ENCODE measurements at places on chromosomes 16 and 17.

GRCh38 chr16:57007050-57007449 is 17.7 kb downstream of the NLRC5 start:
- no peak for DNase-seq

DNA sequence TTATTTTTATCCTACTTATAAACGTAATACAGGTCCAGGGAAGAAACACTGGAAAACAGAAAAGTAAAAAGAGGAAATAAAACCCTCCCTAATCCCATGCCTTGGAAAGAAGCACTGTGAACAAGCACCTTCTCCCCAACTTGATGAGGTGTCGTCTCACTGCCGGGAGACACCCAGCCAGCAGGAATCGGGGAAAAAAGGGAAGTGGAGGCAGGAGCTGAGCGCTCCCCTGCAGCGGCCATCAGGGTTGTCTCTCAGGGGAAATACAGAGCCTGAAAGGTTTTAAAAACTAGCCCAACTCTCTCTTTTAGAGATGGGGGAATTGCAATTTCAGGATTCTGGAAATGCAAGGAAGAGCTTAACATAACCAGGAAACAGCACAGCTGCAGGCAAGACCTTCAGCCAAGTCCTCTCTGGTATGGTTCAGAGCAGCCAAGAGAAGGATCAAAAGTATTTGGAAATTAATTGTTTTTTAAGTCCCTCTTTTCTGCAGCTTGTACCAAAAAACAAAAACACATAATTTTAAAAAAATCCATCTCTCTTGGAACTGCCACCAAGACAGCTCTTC is 96.3 kb upstream of the RCVRN start:
- DNase-seq: no peak

DNA sequence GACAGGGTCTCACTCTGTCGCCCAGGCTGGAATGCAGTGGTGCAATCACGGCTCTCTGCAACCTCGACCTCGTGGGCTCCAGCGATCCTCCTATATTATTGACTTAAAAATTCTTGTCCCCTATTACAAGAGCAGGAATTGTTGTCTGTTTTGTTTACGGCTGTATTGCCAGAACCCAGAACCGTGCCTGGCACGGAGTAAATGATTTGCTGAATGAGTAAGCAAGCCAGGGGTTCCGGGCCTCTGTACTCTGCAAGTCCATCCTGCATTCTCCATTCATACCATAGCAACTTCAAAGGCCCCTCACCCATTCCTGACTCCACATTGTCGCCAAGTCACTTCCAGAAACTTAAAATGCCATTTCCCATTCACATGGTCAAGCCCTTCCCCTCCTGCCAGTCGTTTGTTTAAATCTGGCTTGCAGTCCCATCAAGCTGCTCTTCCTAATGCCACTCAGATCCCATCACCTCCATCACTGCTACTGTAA is 6.9 kb downstream of the ADCY9 start:
- no peak for DNase-seq

- no peak for DNase-seq
Measured at GRCh38 chr16:21326459-21326858, 48.4 kb upstream of the CRYM start.

- no peak for DNase-seq
Measured at GRCh38 chr16:2819179-2819938, 2.3 kb downstream of the PRSS21 start.

DNA sequence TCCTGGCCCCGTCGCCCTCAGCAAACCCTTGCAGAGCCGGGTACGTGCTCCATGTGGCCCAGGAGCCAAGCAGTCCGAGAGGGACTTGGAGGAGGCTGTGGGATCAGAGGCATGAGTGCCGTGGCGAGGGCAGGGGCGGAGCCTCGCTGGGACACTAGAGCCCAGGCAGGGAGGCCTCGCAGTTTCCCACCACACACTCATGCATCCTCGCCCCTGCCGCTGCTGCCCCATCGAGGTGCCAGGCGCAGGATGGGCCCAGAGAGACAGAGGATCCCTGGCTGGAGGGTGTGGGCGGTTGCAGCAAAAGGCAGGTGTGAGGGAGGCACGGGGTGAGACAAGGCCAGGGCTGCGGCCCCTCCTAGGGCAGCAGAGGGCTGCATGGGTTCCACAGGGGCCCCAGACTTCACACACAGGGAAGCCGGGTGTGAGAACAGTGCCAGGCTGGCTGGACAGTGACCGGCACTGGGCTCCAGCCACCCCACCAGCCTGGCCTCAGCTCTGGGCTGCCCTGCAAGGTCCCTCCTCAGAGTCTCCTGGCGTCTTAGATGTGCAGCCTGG is 7.7 kb downstream of the BCAR1 start:
- no peak for DNase-seq

GRCh38 chr17:76738468-76738850 is 540 bp downstream of the MFSD11 start:
- DNase-seq: no peak

- DNase-seq: peak; percentile 74
Measured at GRCh38 chr17:8121681-8122421, 2.1 kb downstream of the HES7 start.

DNA sequence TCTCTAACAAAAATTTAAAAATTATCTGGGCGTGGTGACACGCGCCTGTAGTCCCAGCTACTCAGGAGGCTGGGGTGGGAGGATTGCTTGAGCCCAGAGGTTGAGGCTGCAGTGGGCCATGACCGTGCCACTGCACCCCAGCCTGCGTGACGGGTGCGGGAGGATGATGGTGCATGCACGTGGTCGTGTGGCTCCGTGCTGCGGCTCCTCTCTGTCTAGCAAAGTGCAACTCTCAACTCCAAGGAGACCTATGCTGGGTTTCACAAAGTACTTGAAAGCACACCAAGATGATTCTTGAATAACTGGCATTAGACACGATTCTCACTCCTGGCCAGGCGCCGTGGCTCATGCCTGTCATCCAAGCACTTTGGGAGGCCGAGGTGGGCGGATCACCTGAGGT is 25.8 kb downstream of the NXN start:
- DNase-seq: no peak

- DNase-seq: no peak
Measured at GRCh38 chr17:15946611-15947120, 1.7 kb downstream of the ADORA2B start.

DNA sequence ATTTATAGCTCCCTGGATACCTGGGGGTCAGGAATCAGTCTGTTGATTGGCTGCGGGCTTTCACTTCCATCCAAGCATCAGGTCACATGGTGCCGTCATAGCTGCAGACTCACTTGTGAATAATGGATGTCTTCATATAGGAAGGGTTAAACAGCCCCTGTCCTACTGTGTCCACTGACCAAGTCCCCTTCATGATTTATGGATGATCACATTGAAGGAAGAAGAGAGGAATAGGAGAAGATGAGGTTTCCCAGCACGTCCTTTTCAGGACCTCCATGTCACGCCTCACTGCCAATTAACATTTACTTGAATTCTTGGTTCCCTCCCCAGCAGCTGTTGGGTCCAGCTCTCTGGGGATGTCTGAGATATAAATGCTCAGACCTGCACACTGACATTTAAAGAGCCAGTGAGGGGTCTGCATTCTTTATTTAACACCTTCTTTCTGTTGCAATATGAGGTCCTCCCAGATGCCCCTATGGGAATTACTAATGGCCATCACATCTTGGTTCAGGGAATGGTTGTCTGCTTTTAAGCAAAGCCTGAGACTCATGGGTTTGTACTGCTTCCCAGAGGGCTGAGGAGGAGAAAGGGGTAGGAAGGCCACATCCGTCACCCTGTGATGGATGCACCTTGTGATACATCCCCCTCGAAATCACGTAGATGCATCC is 230.6 kb upstream of the HSBP1 start:
- DNase-seq: no peak

DNA sequence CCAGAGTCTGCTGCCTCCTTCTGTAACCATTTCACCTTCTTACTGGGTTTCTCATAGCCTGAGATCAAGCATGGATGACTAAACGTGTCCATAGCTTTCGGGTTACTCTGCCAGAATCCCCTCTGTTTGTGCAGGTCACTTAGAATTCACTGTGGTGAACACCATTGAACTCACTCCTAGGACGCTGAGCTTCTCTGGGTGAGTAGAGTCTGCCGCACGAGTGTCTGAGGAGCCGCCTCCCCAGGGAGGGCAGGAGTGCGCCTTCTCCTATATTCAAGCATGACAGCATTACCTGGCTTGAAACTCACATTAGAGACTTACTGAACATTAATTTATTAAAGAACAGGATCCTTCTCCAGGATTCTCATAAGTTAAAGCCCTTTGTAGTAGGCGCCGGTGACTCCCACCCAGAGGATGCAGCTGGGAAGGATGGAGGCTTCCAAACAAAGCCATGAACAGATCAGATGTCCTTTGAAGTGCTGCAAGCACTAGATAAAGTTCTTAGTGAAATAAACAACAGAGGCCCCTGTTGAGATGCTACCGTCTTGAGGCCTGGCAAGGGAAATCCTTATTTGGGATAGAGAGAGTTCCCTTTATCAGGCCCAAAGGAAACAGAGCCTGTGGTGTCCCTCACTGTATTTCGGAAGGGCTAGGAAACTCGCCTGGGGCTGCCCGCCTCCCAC is 144.6 kb upstream of the PLCG2 start:
- no peak for DNase-seq

DNA sequence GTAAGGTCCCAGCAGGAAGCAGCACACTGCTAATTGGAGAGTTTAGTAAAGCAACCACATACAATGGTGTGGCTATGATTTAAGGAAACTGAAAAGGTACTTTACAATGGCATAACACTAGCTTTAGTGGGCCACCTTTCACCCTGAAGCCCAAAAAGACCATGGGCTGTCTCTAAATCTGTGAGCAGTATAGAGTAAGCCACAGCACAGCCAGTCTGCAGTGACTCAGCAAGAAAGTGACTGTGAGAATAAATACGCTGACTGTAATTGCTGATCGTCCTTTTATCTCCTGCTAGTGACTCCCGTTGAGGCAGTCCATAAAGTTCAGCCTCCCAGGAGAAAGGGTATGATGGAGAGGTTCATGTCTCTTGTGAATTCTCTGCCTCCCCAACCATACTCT is 679.8 kb upstream of the KIF2B start:
- no peak for DNase-seq

- peak; percentile 86 for DNase-seq
Measured at GRCh38 chr17:43211480-43212402, at the start of gene TMEM106A. TSS of gene TMEM106A (plus strand) at chr17:43211875. CDS start at chr17:43213042, 1,167 bp downstream.

DNA sequence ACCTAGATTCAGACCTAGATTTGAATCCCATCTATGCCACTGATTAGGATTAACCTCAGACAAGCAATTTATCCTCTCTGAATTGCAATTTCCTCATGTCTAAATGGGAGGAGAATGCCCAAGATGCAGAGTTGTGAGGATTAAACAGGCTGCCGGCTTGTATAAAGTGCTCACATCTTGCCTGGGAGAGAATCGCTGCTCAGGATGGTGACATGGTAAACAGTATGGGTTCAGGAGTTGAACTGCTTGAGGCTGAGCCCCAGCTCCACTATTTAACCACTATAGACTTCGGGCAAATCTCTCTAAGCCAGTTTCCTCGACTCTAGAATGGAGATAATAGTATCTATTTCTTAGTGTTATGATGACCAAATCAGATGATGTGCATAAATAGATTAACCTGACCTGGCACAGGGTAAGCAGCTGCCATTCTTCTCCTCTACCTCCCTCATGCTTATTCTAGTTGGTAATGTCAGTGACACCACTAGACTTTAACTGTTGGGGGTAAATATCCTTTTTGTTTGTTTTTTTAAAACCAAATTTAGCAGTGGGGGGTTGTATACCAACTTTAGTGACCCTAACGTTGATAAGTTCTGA is 732 bp upstream of the RPL27 start:
- DNase-seq: no peak

DNA sequence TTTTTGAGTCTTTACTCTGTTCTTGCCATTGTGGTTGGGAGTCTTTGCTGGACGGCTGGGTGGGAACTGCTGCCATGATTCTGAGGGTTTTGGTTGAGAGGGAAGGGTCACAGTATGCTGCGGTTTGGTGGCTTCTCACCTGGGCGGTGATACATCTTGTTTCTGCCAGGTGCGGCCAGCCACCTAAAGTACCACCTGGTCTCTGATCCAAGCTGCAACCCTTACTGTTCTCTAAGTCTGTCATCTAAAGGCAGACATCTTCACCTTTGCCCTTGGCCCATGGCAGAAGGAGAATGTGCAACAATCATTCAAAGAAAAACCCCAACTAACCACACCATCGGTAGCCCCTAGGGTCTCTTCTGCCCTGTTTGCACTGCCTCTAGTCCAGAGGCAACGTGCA is 19.6 kb upstream of the MPO start:
- DNase-seq: no peak

GRCh38 chr16:48052731-48053417 is 102.9 kb downstream of the ABCC12 start:
- DNase-seq: no peak

- DNase-seq: no peak
Measured at GRCh38 chr17:63555500-63556156, 5.4 kb downstream of the DCAF7 start.

DNA sequence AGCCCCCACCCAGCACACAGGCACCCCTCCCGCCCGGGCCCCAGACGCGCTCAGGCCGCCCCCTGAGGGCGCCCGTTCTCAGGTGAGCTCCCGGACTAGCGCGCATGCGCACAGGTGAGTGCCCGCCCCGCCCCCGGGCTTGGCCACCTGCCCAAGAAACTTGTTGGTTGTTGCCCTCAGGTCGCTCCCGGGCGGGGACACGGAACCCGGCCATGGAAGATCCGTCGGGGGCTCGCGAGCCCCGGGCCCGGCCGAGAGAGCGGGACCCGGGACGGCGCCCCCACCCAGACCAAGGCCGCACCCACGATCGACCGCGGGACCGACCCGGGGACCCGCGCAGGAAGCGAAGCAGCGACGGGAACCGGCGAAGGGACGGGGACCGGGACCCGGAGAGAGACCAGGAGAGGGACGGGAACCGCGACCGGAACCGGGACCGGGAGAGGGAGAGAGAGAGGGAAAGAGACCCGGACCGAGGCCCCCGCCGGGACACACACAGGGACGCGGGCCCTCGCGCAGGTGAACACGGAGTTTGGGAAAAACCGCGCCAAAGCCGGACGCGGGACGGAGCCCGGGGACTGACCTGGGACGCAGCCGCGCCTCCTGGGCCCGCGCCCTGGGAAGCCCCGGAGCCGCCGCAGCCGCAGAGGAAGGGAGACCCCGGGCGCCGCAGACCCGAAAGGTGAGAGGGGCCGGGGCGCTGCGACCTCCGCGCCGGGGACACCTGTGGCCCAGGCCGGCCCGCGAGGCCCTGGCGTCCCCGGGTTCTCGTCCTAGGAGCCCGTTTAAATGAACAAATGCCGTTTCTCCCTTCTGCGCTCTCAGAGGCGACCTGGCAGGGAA is at the start of gene MARVELD3:
MARVELD3 (plus strand) TSS at position 167 of the 840 bp plus-strand sequence; CDS start at position 213, 46 bp downstream.
- no peak for DNase-seq

DNA sequence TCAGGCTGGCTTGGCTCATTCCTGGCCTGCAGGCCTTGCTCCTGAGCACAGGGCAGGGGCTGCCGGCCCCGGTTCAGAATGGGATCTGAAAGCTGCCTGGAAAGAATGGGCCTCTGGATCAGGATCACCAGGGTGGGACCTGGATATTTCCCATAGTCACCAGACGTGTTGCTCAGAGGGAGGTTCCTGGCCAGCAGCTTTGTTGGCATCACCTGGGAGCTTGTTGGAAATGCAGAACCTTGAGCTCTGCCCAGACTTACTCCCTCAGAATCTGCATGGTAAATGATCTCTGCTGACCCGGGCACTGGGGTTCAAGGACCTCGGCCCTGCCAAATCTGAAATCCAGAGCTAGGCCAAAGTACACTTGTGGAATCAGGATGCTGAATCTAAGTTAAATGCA is 29.5 kb upstream of the MED9 start:
- no peak for DNase-seq
